CD4-positive, alpha-beta T cell treated with Interleukin-4 for 1 hour (primary cell): ENCODE measurements at places on chromosomes 16 and 17.

- no peak for DNase-seq
Measured at GRCh38 chr16:48497932-48498768, 111.8 kb downstream of the N4BP1 start.

GRCh38 chr16:73143576-73144422 lies 95.9 kb upstream of the ZFHX3 start:
- no peak for DNase-seq

- no peak for DNase-seq
Measured at GRCh38 chr17:78393575-78393974, 15.1 kb downstream of the PGS1 start.

DNA sequence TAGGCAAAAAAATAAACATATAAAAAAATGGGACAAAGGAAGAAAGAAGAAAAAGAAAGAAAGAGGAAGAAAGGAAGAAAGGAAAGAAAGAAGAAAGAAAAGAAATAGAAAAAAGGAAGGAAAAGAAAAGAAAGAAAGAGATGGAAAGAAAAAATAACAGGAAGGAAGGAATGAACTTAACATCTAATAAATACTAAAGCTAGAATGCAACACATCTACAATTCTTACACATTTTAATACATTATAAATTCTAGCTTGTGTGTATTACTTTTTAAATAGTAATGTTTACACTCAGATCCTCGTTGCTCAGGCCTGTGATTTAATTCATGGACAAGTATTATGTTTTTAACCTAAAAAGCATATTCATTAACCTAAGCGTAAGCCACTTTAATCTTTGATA lies 703.0 kb upstream of the KIF2B start:
- no peak for DNase-seq

- no peak for DNase-seq
Measured at GRCh38 chr17:45993962-45994627, 5.0 kb upstream of the STH start.

DNA sequence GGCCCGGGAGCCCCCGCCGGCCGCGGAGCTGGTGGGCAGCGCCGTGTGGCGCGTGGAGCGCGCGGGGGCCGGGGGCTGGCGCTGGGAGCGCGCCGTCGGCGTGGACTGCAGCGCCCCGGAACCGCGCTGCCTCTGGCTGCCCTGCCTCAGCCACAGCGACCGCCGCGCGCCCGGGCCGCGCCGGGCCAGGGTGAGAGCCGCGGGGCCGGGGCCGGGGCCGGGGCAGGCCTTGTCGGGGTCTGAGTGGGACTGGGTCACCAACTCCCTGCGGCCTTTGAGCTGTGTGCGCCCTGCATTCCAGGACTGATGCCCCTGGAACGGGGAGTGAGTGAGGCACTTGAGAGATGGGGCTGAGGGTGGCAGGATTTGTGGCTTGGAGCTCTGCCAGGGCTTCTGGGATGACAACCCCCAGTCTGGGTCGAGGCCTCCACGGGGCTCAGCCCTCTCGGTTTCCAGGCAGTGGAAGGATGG lies 25.7 kb downstream of the ARHGAP23 start:
- no peak for DNase-seq

- peak; percentile 35 for DNase-seq
Measured at GRCh38 chr17:82734987-82735866, at the start of gene FN3K. Gene FN3K (plus strand): TSS chr17:82735615. CDS start chr17:82735637, 22 bp downstream.

DNA sequence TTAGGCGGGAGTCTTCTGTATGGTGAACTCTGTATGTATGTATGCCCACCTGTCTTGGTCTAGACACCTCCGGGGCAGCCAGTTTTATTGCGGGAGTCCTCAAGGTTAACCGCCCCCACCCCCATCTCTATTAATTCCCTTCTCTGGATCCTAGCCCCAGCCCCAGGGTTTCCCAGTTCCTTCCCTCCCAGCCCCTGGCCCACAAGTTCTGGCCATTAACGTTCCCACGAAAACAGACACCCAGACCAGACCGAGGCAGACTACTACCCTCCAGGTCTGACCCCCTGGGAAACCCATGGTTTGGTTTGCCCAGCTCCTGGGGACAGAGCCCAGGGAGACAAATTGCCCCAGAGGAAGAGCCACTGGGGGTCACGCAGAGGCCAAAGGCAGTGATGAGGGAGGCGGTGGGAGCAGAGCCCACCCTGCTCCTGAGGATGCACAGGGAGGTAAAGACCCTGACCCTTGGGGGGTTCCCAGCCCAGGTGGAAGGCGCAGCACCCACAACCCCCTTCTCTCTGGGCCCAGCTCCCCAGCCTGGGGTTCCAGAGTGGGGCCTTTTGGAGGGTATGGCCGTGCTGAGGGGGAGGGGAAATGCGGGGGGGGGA lies 8.5 kb downstream of the TBKBP1 start:
- no peak for DNase-seq

- DNase-seq = no peak
Measured at GRCh38 chr16:88596483-88596882, 26.3 kb downstream of the ZC3H18 start.

- DNase-seq = no peak
Measured at GRCh38 chr16:30846649-30847402, 47.1 kb downstream of the BCL7C start.

DNA sequence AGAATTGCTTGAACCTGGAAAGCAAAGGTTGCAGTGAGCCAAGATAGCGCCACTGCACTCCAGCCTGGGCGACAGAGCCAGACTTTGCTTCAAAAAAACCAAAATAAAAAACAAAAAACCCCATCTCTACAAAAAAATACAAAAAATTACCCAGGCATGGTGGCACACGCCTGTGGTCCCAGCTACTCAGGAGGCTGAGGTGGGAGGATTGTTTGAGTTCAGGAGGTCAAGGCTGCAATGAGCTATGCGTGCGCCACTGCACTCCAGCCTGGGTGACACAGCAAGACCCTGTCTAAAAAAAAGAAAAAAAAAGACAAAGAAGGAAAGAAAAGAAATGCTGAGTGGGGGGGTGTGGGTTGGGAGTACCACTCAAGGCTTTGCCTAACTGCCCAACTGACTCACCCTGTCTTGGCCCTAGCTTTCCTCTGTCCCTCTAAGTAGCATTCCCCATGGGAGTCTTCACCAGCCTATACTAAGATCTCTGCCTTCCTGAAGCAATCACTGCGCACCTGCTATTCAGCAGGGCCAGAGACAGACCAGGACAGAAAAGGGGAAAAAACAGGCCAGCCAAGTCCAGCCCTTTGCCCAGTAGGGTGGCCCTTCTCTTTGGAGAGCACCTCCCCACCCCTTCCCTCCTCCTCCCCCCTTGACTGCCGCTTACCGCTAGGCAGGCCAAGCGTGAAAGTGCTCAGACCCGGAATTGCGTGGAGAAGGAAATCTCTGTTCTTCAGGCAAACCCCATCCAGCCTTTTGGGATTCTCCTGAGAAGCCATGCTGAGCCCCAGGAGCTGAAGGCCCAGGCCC lies 45.8 kb downstream of the RTN4RL1 start:
- DNase-seq = no peak

DNA sequence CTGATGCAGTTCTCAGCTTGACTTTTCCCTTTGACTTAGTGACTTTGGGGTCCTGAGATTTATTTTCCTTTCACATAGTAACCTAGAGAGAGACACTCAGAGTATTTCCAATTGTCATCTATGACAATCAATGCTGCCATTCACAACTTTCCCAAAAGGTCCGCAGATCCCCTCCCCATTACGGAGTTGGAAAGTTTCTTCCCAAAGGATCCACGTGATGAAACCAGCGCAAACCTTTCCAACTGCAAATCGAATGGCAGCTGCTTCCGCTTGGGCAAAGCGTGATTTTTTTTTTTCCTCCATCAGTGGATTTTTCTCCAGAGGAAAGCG lies 538 bp upstream of the FCSK start:
- no peak for DNase-seq

GRCh38 chr17:7204828-7205461 lies 14.7 kb downstream of the DLG4 start:
- DNase-seq = peak; percentile 99

- no peak for DNase-seq
Measured at GRCh38 chr16:24482681-24483202, 56.6 kb upstream of the RBBP6 start.

- no peak for DNase-seq
Measured at GRCh38 chr17:76276069-76276431, 10.9 kb downstream of the UBALD2 start.

DNA sequence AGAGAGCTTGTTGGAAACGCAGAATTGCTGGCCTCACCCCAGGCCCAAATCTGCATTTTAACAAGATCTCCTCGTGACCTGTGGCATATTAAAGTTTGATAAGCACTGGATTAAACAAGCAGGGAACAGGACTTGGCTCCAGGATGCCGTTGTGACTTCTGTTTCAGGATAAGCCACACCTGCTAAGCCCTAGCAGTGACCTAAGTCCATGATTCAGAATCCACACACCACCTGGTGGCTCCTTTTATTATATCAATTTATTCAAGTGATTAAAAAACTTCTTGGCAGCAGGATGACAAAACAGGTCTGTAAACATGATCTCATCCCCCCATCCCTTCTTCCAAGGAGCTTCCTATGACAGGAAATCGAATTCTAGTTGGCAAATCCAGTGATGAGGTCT lies 9.1 kb downstream of the NAGPA start:
- no peak for DNase-seq

- DNase-seq = no peak
Measured at GRCh38 chr17:79668344-79669250, 57.7 kb upstream of the RBFOX3 start.

GRCh38 chr16:88854306-88855111 lies 2.2 kb downstream of the GALNS start:
- peak; percentile 36 for DNase-seq

GRCh38 chr16:9441012-9441411 lies 349.6 kb downstream of the HAPSTR1 start:
- no peak for DNase-seq

DNA sequence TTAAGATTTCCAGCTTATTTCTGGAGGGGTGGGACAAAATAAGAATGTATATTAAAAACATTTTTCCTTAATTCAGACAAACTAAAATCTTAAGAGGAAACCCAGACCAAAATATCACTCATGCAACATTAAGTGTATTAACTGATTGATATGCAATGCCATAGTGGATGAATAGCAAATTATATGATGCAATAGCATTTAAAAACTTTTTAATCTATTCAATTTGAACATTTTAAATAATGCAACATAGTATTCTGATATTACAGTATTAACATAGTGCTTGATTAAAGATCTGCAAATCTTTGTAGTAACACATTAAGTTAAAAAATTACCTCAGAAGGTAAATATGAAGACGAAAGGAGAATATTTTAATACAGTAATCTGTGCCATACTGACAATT lies 15.3 kb upstream of the INTS2 start:
- no peak for DNase-seq

DNA sequence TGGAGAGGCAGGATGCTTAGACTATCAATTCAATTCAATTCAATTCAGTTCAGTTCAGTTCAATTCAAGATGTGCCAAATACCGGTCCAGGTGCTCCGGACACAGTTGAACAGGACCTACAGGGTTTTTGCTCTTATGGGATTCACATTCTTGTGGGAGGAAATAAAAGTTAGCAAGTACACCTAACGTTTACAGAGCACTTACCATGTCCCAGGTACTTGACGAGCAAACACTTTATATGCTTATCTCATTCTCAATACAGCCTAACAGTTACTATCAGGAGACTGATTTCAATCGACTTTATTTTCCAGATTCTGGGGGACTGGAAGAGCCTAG lies 467 bp upstream of the GDE1 start:
- no peak for DNase-seq

DNA sequence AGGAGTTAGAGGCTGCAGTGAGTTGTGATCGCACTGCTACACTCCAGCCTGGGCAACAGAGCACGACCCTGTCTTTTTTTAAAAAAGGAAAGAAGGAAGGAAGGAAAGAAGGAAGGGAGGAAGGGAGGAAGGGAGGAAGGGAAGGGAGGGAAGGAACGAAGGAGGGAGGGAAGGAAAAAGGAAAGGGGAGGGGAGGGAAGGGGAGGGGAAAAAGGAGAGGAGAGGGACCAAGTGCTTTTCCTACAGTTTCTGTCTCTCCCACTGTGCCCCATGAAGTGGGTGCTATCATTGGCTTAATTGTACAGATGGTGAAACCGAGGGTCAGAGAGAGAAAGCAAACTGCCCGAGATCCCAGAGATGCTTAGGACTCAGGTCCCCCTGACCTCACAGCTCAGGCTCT lies 57.6 kb downstream of the SOCS1 start:
- DNase-seq = no peak

DNA sequence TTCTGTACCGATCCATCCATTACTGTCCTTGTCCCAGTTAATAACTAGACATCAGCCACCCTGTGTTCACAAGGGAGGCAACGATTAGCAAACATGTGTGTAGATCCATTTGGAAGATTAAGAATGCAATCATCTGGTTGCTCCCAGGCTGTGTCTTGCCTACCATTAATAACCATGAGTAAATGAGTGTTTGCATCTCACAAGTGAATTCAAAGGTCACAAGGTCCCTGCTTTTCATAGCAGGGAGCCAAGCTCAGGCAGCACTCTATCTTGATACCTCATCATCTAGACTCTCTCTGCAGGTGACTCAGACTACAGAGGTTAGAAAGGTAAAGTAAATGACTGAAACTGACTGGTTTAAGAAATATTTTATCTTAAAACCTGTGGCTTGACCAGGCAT lies 25.3 kb downstream of the VWA3A start:
- no peak for DNase-seq

DNA sequence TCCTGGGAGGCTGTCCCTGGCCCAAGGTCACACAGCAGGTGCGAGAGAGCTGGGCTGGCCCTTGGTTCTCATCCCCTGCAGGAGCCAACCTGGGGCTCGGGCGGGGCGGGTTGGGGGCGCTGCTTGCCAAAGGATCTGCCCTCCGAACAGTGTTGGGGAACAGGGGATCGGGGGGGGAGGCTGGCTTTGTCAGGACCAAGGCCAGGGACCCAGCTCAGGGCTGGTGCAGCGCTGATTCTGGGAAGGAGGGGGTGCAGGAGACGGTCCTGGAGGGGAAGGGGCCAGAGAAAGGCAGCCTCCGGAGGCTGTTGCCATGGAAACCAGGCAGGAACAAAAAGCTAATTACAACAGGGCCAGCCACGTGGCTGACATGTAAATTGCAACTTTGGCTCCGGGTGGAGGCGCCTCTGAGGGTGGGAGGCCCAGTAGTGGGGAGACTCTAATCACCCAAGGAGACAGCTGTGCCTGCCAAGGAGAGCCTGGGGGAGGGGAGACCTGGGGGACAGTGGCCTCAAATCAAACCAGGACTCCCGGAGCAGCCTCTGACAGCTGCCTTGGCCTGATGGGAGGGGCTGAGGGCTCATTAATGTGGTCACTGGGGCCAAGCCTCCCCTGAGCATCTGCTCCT lies 1.3 kb downstream of the TUBB3 start:
- peak; percentile 47 for DNase-seq

- DNase-seq = no peak
Measured at GRCh38 chr17:40179923-40180659, 2.8 kb downstream of the RAPGEFL1 start.

GRCh38 chr17:77396610-77397009 lies 255.8 kb downstream of the SEC14L1 start:
- no peak for DNase-seq

DNA sequence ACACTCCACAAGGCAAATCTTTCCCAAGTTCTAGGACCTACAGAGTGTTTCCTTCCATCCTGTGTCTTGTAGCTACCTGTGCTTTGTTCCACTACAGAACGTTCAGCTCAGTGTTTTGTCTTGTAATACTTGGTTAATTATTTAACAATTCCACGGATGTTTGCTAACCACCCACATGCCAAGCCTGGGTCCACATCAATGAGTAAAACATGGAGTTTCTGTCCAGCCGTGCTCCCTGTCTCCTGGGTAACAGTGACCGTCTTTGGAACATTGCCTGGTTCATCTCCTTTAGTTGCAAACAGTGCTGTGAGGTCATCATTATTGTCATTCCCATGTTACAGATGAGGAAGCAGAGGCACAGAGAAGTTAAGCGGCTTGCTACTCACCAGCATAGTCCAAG lies 41.3 kb downstream of the IRF8 start:
- DNase-seq = no peak

GRCh38 chr17:57781386-57782061 lies 36.4 kb upstream of the CCDC182 start:
- no peak for DNase-seq
